ENCODE measurements at places on chromosomes 4 and X.
A peak's percentile ranks its signal among the peaks of the same experiment; 100 is the strongest.

DNA sequence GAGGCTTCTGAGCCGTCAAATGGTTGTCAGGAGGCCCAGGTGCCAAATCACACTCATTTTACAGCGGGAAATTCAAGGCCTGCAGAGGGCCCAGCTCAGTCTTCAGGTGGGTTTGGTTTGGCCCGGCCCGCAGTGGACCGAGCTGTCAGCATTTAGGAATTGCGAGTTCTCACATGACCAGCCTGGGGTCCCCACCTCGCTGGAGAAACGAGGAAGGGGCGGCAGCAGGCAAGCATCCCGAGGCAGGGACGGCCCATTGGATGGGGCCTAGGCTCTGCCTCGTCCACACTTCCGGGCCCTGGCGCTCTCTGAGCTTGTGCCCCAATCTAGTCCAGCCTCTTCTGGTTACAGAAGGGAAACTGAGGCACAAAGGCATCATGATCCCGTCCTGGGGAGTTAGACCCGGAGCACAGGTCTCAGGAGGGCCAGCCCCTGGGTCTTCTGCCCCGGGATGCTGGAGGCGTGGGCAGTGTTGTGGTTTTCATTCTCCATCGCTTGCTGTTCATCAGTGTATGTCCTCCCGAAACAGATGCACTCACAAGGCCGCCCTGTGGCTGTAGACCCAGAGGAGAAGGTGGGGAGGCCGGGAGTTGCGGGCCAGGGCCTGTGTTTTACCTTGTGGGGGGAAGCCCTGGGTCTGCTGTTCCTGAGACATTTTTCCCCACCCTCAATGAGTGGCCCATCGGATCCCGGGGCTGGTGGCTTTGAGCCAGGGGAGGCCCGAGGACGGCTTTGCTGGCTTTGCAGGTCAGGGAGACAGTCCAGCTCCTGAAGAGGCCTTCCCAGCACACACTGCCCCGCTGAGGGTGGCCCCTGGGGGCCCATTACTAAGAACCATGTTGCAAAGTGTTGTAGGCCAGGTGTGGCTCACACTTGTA, 8.9 kb downstream of the PSAPL1 start:
- no peak overlapping the region for H3K27ac ChIP-seq
- no peak for DNase-seq
- H3K36me3 ChIP-seq = no peaks in the 10 kb centered on the region
- H3K4me3 ChIP-seq = no peak overlapping the region
- no peaks in the 10 kb centered on the region for H3K27me3 ChIP-seq

DNA sequence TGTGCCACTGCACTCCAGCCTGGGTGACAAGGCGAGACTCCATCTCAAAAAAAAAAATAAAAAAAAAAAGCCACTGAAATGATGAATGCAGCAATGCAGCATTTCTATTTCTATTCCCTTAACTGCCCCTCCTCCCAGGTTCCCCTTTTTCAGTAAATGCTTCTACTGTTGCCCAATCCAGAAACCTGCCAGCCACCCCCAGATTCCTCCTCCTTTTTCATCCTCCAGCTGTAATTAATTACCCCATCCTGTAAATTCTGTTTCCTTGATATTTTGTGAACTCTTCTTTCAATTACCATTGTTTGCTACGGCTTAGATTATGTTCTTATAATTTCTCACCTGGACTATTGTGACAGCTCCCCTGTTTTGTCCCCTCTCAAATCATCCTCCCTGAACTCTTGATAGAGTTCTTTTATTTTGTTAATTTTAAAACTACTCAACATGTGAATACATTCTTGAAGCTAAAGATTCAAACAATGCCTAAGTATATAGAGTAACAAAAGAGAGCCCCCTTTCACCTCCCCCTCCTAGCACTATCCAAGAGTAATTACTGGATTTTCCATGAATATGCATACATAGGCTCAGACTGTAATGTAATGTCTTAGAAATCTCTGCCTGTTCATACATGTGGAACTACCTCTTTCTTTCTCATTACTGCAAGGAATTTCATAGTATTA, 140.6 kb upstream of the GPC4 start:
- no peaks in the 10 kb centered on the region for H3K4me1 ChIP-seq
- peaks cover 3% of the 10 kb centered on the region for H3K27me3 ChIP-seq
- H3K36me3 ChIP-seq = peaks cover 2% of the 10 kb centered on the region
- H3K27ac ChIP-seq = no peak overlapping the region
- no peak for DNase-seq

DNA sequence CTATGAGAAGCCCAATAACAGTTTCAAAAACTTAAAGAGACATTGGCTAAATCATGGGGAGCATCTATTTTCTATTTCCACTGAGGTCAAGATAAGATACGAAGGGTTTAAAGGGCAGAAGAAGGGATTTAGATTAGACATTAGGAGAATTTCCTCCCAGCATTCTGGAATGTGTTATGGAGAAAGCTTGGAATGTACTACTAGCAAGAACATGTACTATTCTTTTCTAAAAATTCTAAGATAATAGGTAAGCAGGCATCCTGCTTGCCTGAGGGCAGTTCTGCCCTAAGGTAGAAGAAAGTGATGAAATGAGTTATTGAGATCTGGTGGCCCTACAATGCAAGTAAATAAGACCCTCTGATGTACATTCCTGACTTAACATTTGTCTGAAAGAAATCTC, 279.2 kb downstream of the NR3C2 start:
- H3K27me3 ChIP-seq = no peaks in the 10 kb centered on the region
- H3K4me3 ChIP-seq = no peak overlapping the region
- H3K4me1 ChIP-seq = no peaks in the 10 kb centered on the region

DNA sequence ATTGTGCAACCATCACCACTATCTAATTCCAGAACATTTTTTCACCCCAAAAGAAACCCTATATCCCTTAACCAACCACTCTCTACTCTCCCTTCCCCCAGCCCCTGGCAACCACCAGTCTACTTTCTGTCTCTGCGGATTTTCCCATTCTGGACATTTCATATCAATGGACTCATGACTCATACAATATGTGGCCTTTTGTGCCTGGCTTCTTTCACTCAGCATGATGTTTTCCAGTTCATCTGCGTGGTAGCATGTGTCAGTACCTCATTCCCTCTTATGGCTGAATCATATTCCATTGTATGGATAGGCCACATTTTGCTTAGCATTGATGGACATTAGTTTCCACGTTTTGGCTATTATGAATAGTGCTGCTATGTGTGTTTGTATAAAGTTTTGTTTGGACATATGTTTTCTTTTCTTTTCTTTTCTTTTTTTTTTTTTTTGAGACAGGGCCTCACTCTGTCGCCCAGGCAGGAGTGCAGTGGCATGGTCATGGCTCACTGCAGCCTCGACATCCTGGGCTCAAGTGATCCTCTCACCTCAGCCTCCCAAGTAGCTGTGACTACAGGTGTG, 335.4 kb downstream of the BCOR start:
- DNase-seq = no peak
- no peaks in the 10 kb centered on the region for H3K27me3 ChIP-seq
- peaks cover 48% of the 10 kb centered on the region for H3K4me1 ChIP-seq
- no peaks in the 10 kb centered on the region for H3K36me3 ChIP-seq

DNA sequence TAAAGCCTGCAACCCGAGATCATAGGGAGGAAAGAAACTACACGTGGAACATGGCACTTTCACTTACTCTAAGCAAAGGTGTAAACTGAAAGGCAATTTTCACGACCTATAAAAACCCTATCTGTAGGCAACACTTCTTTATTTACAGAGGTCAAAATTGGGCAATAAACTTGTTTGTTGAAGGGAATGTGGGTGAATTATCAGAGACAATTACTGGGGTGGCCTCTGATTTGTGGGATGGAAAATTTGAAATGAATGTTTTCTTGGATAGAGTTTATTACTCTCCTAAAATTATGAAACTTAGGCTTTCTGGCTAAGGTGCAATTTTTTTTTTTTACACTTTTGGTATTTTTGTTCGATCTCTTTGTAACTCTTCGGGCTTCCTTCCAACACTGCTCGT, 734.1 kb upstream of the TENM3 start:
- H3K4me3 ChIP-seq = no peak overlapping the region
- no peak for DNase-seq
- H3K27ac ChIP-seq = no peak overlapping the region
- H3K4me1 ChIP-seq = no peaks in the 10 kb centered on the region

GRCh38 chr4:3338321-3338838, 45.6 kb downstream of the RGS12 start:
- H3K4me1 ChIP-seq = peaks cover 14% of the 10 kb centered on the region
- no peak overlapping the region for H3K27ac ChIP-seq
- no peak for DNase-seq
- H3K4me3 ChIP-seq = no peak overlapping the region
- no peaks in the 10 kb centered on the region for H3K36me3 ChIP-seq
- no peaks in the 10 kb centered on the region for H3K27me3 ChIP-seq

DNA sequence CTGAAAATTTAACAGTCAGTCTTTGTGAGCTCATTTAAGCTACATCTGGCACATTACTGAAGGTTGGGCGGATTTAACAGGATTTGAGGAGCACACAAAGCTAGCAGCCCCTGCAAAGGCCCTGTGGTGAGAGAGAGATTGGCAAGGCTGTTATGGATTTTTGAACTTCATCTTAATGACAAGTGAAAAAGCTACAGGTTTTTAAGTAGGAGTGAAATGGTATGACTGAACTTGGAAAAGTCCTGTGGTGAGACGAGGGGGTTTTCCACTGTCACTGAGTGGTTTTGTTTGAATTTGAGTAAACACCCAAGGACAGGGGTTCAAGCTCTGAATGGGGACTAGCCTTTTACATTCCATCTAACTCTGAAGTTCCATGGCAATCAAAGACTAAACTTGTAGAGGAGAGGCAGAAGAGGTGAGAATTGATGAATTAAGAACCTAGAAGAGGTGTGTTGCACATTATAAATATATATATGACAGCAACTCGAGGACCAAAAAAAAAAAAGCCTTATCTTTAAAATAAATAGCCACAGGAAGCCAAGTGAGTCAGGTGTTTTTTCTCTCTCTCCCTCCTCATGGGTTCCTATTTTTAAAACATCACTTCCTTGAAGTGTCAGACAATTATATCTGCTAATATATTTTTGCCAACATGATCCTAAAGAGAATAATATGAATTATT, 47.8 kb upstream of the CLNK start:
- peaks cover 85% of the 10 kb centered on the region for H3K4me1 ChIP-seq
- H3K27me3 ChIP-seq = no peaks in the 10 kb centered on the region
- peak overlapping the region; percentile 99 for H3K27ac ChIP-seq
- peaks cover 17% of the 10 kb centered on the region for H3K36me3 ChIP-seq
